ENCODE measurements at places on chromosomes 4 and X. TPM values are rescaled to one million over a fixed set of nuclear protein-coding genes. Genes with fewer than 3 reads are reported as not detected.

The KDR gene
- 0.10 TPM for total RNA-seq

The CLCN4 gene
- total RNA-seq: 3.6 TPM

The NXF2B gene
- total RNA-seq: not detected

The PDCL2 gene
- total RNA-seq: not detected

The MAGIX gene
- 3.4 TPM for total RNA-seq

The NR3C2 gene
- total RNA-seq: 0.08 TPM

The AFM gene
- not detected for total RNA-seq

The SPACA5 gene
- not detected for total RNA-seq

The PGM2 gene
- 14.9 TPM for total RNA-seq

The MAGEA2 gene
- 0.07 TPM for total RNA-seq

The NPY1R gene
- total RNA-seq: 0.10 TPM

All from A549 treated with Hydrocortisone at 1 μM for 4 hours (cell line).